NCI-H2171 (cell line): ENCODE measurements at places on chromosomes 12 and 14.

GRCh38 chr14:29587046-29587445 lies 340.6 kb downstream of the PRKD1 start:
- DNase-seq, result no peak

- peak; percentile 49 for DNase-seq
Measured at GRCh38 chr14:57865403-57866198, at the start of gene SLC35F4. Gene SLC35F4 (minus strand): TSS chr14:57866092.

DNA sequence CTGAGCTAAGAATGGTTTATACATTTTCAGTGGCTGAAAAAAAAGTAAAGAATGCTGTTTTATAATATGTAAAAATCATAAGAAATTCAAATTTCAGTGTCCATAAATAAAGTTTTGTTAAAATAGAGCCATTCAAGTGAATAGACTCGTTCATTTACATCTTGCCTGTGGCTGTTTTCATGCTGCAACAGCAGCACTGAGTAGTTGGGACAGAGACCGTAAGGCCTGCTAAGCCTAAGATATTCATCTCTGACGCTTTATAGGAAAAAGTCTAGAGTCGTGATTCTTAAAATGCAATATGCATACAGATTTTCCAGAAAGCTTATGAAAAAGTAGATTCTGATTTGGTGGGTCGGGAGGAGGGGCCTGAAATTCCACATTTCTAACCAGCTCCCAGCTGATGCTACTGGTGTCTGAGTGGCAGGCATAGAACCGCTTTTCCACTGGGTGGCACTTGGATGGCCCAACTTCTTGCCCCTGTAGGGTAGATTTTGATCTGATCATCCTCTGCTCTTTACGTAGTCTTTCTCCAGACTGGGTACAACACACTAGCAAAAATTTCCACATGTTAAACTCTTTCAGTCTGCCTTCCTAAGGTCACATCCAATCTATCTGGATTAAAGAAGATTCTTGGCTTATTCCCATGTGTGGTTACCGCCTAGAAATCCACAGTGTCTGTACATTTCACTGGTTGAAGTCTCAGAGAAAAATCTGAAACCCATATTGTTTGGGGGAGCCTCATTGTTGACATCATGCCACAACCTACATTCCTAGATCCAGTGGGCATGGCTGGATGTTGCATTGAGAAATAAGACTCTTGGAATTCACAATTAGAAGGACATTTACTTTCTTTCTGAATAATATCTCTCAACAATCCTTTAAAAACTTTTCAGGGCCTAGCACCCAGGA lies 151.2 kb downstream of the C12orf75 start:
- DNase-seq, result no peak

GRCh38 chr14:35934499-35934898 lies 108.4 kb downstream of the BRMS1L start:
- no peak for DNase-seq

DNA sequence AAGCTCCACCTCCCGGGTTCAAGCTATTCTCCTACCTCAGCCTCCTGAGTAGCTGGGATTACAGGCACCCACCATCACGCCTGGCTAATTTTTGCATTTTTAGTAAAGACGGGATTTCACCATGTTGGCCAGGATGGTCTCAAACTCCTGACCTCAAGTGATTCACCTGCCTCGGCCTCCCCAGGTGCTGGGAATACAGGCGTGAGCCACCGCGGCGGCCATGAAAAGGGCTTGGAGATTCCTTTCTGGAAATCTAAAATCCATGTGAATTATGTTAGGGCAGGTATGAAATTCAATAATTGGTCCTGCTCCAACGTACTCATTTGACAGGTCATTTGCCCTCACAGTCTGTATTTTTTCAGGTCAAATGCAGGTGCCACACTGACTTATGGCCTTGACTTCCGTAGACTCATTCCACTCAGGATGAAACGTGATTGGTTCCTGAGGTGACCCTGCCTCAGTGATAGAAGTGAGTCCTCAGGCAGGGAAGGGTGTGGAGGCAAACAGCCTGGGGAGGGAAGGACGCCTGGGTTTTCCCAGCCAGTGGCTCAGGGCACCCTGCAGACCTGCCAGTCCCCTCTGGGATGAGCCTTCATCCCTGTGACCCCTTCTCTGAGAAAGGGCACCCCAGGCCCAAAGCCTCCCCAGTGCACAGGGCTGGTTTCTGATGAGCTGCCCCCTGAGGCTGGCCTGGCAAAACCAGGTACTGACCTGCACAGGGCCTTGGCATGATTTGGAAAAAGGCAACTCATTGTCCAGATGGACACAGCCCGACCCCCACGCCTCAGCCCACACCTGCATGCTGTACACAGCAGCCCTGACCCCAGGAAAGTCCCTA lies 48.7 kb downstream of the PSMA6 start:
- DNase-seq, result no peak

DNA sequence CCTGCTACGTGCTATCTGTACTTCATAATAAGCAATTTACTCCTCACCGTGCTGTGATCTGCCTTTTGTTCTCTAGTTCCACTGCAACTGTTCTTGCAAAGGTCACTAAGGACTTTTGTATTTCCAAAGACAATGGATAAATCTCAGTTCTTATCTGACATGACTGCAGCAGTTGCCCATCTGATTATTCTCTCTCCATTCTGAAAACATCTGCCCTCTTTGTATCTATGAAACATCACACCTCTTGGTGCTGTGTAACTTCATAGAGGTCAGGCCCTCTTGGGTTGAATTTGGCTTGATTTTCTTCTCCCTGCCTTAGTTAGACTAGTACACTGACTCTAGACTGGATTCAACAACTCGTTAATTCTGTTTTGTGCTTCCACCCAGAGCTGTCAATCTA lies 319.6 kb downstream of the BTG1 start:
- DNase-seq, result no peak

DNA sequence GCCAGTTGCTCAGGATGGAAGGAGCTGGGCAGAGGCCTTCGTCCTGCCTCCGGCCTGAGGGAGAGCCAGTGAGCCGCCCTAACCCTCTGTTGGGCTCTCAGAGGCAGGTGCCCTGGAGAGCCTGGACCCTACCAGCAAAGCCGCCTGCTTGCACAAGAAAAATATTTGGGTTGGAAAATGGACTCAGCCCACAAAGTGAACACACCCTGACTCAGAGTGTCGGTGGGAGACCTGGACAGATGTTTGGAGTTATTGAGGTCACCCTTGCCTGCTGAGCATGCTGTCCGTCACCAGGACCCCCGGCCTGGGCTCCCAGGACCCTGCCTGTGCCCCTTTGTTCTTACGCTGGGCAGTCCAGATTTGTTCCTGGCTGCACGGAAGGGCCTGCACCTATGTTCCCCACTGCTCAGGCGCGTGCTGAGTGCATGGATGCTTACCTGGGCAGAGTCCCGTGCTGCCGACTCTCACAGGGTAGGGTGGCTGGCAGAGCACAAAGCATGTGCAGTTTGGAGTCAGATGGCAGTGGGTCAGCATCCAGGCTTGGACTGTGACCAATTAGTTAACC lies 22.4 kb downstream of the FAM181A start:
- no peak for DNase-seq

DNA sequence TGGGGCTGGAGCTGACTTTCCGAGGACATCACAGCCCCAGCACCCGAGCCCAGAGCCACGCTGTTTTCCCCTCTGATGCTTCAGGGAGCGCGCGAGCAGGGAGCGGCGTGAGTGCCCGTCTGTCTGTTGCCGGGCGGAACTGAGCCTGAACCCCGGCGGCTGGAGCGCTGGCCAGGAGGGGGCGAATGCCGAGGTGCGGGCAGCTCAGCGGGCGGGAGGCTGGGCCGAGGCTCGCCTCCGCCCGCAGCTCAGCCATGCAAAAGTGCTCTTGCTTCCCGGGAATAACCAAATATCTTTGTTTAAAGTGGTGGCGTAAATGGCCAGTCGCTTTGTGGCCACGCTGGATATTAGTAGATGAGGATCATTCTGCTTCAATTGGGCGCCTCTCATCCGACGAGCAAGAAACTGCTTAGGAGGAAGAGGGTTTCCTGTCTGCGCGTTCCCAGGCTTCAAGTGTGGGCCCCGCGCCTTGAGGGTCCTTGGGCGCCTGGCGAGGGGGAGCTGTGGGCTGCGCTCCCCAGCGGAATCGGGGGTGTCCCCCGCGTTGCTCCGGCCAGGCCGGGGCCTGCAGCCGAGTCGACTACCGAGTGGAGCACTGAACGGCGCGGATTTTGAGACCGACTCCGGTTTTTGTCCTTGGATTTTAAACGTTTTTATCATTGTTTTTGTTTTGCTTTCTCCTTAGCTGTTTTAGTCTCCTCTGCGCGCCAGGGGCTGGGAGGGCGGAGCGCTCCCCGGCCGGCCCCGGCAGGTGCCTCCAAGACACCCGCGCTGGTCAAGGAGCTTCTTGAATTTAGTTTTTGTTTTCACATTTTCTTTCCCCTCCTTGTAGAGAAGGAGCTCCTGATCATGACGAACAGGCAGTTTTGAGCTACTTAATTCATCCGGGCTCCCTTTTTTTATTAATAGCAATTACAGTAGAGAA lies 831 bp upstream of the NKX2-1 start:
- DNase-seq, result peak; percentile 26

GRCh38 chr12:10811883-10812536 lies 2.0 kb upstream of the TAS2R9 start:
- DNase-seq, result no peak

- no peak for DNase-seq
Measured at GRCh38 chr14:51479584-51480325, 172.0 kb upstream of the FRMD6 start.

- no peak for DNase-seq
Measured at GRCh38 chr14:76390621-76391020, 14.7 kb downstream of the ESRRB start.

DNA sequence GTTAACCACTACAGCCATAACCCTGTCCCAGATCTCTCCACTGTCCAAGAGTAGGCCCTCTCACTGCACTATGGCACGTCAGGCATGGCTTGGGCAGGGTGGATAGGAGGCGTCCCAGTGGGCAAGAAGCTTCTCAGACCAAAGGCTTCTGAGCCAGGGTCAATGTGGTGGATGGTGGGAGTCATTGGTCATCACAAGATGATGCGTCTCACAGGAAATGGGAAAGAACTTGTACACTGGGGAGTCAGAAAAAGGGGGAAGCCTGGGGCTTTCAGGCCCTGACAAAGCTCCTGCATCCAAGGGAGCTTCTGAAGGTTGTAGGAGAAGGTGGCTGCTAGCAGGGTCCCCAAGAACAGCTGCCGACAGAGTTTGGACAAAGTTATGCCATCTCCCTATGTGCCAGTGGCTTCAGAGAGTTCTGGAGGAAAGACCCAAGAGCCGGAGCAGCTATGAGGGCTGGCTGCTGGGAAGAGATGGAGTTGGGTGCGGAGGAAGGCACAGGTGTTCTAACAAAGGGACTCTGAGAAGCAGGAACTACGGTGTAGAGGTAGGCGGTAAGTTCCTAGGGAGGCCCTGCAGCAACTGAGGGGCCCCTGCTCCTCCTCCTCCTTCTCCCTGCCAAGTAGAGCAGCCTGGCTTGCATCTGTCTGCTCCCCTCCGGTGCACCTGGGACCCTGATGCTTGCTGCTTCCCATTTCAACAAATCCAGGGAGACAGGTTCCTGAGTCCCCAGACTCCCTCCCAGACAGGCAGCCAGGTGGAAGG lies 81.1 kb downstream of the ARL6IP4 start:
- peak; percentile 66 for DNase-seq

GRCh38 chr14:85334316-85334715 lies 195.6 kb upstream of the FLRT2 start:
- no peak for DNase-seq

DNA sequence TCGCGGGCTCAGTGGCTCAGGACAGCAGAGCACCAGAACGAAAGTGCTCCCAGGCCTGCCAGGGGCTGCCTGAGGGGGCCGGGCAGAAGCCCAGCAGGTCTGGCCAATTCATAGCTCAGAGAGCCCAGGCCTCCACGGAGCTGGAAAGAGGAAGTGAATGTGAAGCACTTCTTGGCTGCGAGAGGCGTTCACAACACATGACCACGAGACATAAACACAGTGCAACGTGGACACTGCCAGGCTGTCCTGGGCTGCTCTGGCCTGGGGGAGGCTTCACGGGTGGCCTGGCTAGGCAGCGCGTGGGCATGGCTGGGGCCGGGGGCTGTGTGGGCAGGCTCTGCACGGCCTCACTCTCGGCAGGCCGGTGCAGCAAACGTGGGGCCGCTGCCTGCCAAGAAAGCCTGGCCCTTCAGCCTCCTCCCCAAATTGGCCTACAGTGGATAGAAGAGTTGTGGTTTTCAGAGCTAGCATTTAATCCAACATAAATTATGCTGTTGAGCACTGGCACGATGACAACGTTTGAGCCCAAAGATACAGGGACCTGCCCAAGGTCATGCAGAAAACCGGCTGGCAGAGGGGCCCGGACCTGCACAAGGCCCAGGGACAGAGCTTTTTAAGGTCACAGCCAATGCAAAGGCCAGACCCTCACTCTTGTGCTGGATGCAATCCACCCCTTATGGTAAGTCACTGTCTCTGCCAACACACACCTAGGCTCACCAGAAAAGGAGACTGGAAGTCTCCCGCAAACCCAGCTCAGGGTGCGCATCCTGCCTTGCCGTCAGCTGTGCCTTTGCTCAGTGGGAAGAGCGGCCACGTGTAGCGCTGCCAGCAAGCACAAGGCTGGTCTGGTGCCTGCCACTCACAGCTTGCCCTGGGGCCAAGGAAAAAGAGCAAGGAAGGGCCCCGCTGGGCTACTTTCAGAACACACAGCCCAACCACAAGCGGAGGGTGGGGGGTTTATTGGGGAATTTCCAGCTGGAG lies 8.6 kb downstream of the SLC25A29 start:
- DNase-seq, result no peak

GRCh38 chr12:116302166-116303058 lies 24.9 kb upstream of the MED13L start:
- DNase-seq, result no peak

- no peak for DNase-seq
Measured at GRCh38 chr12:46445093-46445492, 72.5 kb upstream of the SLC38A2 start.

GRCh38 chr12:46402941-46403718 lies 30.6 kb upstream of the SLC38A2 start:
- no peak for DNase-seq

GRCh38 chr12:32005496-32006125 lies 46.4 kb downstream of the RESF1 start:
- DNase-seq, result no peak

- DNase-seq, result no peak
Measured at GRCh38 chr14:97773598-97773997, 976.4 kb downstream of the VRK1 start.
